ENCODE measurements at places on chromosomes 1 and 21. TPM values are rescaled to one million over a fixed set of nuclear protein-coding genes. Genes with fewer than 3 reads are reported as not detected.

The S100A12 gene
- total RNA-seq, result not detected

The PRDX6 gene
- 107 TPM for total RNA-seq

The ZNF670 gene
- total RNA-seq, result 1.4 TPM

The TMEM240 gene
- 1.4 TPM for total RNA-seq

The RBP7 gene
- total RNA-seq, result not detected

The GLIS1 gene
- not detected for total RNA-seq

The MANEAL gene
- 35.2 TPM for total RNA-seq

The HAO2 gene
- total RNA-seq, result not detected

The SLC9C2 gene
- total RNA-seq, result not detected

The PCAT6 gene
- not detected for total RNA-seq

The GPX7 gene
- total RNA-seq, result not detected

The CLCA4 gene
- 0.36 TPM for total RNA-seq

Measured in HT-29 (cell line).